ENCODE measurements at places on chromosomes 13 and 19. TPM values are rescaled to one million over a fixed set of nuclear protein-coding genes. Genes with fewer than 3 reads are reported as not detected.

DNA sequence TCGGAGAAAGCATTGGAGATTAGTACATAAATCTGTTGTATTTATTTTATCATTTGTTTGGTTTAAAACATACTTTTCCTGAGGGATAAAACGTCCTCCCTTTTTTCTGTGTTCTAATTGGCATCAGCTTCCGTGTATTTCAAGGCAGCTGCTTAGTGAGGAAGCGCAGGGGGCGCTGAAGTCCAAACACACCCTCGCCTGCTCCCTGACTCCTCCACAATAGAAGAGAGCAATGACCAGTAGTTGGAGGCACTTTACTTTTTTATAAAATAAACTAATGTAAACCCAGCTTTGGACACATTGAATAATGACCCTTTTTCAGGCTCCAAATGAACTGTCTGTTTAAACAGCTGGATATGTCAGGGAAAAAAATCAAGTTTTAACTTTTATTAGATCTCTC, 79.9 kb downstream of the RNASEH2B start:
- DNase-seq, result no peak

GRCh38 chr13:53005626-53006025, 23.0 kb upstream of the OLFM4 start:
- no peak for DNase-seq

The POSTN gene
- polyA plus RNA-seq, result 68.6 TPM

- DNase-seq, result no peak
These were observed 234.2 kb downstream of the PCDH17 start for GRCh38 chr13:57865600-57866294.

GRCh38 chr19:582497-583197, 7.0 kb upstream of the HCN2 start:
- no peak for DNase-seq

The ARHGAP45 gene
- polyA plus RNA-seq, result 5.9 TPM

Measured in right cardiac atrium (tissue), 5 donors.